Activated CD4-positive, alpha-beta memory T cell treated with anti-CD3 and anti-CD28 coated beads, Interleukin-2, amount 10 ng/mL, durations not matched to agents 7 days and 5 days (primary cell): ENCODE measurements at places on chromosomes 7 and 10. TPM values are rescaled to one million over a fixed set of nuclear protein-coding genes. Genes with fewer than 3 reads are reported as not detected.

The SPDYE5 gene
- not detected for total RNA-seq

The SORBS1 gene
- 0.90 TPM for total RNA-seq

The RNF32 gene
- 3.4 TPM for total RNA-seq

The SMKR1 gene
- 1.6 TPM for total RNA-seq

GRCh38 chr7:141158561-141158960 is 84.7 kb downstream of the TMEM178B start:
- DNase-seq = no peak

DNA sequence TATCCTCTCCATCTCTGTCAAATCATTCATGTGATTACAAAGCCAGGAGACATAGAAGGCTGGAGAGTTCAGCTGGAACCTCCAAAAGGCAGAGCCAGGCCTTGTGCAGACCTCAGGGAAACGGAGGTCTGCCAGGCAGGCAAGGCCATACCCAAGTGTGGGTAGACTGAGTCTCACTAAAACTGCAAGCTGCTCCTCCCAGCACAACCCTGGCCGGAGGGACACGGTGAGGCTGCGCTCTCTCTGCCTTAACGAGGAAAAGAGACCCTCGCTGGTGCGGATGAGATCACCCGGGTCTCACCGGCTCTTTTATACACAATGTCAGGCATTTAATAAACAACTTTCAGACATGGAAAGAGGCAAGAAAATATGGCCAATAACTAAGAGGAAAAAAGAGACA is 66.1 kb upstream of the INPP5A start:
- no peak for DNase-seq

DNA sequence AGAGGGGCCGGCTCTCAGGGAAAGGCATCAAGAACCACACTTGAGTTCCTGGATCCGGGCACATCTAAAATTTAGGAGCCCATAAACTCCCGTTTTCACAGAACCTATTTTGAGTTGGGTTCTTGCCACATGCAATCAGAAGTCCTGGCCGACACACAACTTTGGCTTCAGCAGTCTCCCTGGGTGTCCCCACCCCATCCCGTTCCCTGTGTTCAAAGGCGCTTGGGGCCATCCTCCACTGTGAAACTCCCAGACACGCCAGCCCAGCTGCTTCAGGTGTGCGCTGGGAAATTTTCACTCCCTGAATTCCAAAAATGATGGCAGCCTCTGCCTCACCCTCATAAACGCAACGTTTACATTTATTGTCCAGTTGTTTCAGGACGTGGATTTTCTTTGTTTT is 8.4 kb upstream of the ZFAND2A start:
- DNase-seq = no peak
